Activated T-helper 1 cell treated with anti-CD3 and anti-CD28 coated beads, Interleukin-2, amount 50 U/mL, for 16 hours (primary cell): ENCODE measurements at places on chromosomes 2 and 18.

GRCh38 chr2:145655165-145655765 lies 1135.3 kb upstream of the ZEB2 start:
- DNase-seq = no peak

GRCh38 chr2:21396252-21396651 lies 272.5 kb downstream of the TDRD15 start:
- no peak for DNase-seq

DNA sequence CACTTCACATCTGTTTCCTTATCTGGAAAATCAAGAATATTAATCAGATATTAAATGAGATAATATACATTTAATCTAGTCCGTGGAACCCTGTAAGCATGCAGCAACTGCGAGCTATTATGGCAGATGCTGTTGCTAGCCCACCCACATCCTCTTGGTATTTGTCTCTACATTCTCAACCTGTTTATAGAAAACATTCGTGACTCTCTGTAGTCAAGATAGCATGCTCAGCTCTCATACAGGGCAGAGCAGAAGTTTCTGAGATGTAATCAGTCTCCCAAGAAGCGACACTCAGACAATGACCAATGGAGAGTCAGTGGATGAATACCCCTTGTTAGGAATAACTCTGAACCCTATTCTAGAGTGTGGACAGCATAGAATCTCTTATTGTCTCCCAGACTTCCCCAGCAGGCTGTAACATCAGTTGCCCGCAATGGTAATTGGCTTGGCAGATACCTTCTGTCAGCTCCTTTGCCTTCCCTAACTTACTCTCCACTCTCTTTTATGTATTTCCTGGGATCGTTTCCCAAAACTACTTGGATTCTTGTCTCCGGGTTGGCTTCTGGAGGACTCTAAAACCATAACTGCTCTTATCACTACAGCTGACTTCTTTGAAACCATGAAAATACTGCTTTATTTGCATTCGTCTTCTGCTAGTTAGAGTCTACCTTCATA lies 400.7 kb upstream of the TNP1 start:
- no peak for DNase-seq

- no peak for DNase-seq
Measured at GRCh38 chr2:136410673-136411072, 292.7 kb upstream of the CXCR4 start.

DNA sequence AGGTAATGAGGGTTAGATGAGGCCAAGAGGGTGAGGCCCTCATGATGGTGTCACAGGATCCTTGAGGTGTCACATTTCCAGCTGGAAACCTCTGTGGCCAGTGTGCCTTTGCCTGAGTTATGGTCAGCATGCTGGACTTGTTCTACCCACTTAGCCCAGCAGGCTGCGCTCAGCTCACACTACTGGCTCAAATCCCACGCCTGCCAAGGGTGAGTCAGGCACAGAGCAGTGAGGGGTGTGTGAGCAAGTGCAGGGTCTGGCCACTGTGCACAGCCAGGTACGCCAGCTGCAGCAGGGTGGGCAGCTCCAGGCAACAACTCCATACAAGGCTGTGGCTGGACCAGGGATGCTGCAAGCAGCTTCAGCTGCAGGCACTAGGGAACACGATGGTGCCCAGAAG lies 616.6 kb upstream of the FSHR start:
- DNase-seq = no peak

- DNase-seq = no peak
Measured at GRCh38 chr2:77310416-77310815, 211.8 kb downstream of the LRRTM4 start.

DNA sequence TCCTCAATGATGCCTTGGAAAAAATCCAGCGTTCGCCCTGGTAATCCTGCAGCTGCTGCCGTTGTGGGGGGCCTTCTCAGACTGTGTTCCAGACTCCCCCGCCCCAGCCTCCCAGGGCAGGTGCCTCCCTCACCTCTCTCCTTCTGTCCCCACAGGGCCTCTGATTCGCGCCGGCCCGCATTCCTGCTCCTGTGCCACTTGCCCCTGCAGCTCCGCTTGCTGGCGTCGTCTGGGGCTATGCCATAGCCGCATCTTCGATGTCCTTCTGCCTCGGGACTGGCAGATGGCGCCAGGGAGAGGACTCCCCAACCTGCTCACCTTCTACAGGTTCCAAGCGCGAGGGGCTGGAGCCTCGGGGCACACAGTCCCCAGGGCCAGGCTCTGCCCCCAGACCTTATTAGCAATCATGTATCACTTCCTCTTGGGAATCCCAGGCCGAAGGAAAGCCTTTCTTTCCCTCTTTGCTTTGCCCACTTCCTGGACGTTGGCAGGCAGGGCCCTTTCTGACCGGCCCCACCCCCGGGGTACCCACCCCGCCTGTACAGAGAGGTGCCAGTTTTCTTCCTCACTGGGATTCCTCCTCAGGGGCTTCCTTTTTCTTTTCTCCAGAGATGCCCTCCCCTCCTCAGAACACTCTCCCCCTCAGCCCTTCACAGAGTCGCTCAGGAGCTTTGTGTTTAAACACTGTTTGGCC lies 4.4 kb downstream of the SPATA3 start:
- no peak for DNase-seq

- DNase-seq = no peak
Measured at GRCh38 chr2:205198140-205198525, 484.2 kb upstream of the NRP2 start.

DNA sequence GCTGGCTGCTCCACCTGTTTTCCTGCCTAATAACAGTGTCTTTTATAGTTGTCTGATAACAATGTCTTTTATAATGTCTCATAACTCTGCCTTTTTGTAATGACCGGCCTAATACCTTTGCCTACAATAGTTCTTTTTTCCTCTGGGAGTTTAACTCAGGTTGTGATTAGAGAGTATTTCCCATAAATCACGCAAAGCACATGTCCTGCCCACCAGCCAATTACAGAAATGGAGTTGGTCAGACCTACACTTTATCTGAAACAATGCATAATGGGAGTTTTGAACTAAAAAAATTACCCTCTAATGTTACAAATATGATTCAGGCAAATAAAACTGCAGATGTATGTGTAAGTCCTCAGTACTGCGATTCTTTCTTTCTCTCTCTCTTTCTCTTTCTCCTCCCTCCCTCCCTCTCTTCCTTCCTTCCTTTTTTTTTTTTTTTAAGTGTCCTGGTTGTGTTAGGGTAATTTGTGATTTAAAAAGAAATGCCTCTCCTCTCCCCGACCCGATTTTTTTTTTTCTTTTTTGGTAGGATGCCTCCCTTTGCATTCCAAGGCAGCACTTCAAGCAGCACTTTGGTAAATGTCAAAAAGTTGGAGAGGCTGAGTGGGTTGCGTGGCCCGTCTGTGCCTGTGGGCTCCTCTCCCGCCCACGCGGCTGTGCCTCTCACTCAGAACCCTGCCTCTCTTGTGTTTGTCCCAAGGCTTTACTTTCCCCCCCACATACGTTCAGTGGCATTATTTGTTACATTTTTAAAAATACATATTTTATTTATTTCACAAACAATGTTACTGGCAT lies 147.3 kb downstream of the AGAP1 start:
- DNase-seq = no peak

GRCh38 chr2:119879502-119879901 lies 119.8 kb downstream of the PTPN4 start:
- no peak for DNase-seq

DNA sequence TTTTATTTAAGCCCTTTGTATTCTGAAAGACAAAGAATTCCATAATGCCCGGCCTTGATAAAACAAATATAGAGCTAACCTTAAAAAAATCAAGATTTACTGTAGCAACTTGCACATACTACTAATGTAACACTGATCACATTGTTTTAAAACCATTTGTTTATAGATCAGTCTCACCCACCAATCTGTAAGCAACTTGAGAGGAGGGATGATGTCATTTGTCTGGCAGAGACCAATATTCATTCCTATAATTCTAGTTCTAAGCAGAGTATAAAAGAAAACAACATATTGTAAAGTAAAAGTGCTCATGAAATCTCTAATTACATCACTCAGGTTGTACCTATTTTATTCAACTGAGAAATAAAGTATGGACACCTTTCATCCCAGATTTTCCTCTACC lies 380.6 kb downstream of the TGIF1 start:
- DNase-seq = no peak

DNA sequence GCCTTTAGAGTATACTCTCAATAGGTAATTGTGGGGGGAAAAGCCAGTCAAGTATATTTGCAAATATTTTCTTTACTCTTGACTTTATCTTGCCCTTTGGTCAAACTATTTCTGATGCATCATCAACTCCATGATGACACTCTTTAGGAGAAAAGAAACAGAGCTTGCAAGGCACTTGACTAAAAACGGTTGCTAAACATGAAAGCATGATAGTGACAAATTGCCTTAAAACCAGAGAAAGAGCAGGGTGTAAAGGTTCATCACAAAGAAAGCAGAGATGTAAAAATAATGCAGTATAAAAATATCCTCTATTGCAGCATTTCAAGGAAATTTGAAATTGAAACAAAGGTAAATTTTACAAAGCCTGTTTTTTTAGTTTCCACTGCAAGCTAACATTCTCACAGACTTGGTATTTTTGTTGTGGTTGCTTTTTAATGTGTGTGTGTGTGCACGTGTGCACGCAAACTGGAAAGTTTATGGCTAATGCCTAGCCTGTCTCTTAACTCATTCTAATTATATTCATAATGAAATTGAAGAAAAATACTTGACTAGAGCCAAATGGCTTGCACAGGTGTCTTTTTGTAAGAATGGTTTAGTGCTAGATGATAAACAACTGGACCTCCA lies 503.6 kb downstream of the ARHGAP15 start:
- no peak for DNase-seq

DNA sequence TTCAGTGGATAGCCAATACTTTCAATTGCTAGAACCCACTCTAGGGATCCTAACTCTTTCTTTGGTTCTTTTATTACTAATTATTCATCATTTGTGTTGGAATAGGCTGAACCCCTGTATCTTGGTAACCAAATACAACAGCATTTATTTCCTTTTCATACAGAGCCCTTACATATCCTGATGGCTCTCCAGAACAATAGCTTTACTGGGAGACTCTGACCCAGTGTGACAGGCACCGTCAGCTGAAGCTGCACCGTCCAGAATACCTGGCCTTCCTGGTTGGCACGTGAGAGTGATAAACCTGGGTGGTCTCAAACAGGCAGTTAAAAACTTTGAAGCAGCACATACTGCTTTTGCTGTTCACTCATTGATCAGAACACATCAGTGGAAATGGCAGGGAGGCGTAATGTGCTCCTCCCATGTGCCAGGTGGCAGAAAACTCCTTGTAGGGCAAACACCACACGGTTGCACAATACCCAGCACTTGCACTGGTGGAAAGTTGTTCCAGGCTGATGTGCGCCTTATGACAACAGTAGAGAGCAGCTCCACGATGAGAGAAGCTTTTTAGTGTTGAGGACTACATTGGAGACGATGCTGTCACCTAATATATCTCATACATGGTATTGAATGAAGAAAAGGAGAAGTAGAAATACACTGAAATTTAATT lies 456.2 kb downstream of the PARD3B start:
- DNase-seq = no peak

GRCh38 chr2:12083713-12084419 lies 337.4 kb downstream of the LPIN1 start:
- no peak for DNase-seq

DNA sequence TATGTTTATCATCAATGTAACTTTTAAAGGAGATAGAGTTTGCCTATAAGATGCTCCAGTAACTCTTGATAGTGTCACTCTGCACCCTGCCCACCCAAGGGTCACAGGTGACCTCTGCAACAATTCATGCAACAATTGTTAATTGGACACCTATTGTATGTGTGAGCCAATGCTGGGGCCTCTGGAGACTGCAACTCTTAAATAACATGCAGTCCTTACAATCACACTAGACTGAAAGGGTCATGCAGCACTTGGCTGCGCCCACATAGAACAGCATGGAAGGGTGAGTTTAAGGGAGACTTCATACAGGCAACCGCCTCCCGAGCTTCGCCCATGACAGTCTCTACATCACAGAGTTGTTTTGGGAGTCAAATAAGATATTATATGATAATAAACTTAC lies 137.1 kb upstream of the TWIST2 start:
- DNase-seq = no peak

DNA sequence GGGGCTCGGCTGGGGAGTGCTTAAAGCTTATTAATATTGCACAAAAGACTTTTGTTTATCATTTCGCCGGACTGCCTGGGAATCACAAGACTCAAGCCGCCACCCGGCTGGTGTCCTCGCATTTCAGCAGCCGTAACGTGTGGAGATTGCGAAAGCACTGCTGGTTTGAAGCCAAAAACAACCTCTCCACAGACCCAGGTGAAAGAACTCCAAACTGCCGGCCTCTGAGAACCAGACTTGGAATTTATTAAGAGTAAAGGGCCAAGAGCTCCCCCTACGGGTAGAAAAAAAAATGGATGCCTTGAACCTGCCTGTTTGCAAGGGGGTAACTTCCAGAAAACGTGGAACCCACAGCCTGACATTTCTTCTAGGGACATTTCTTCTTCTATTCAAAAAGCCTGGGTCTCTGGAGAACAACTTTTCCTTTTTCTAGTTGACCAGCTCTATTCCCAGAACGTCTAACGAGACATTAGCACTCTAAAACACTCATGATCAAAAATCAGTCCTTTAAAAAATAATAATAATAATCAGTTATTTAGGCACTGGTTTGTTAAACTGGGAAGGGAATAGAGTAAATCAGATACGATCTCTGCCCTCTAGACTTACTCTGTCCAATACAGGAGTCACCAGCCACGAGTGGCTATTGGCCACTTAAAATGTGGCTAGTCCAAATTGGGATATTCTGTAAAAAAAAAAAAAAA lies 216.3 kb downstream of the C1D start:
- DNase-seq = no peak

- DNase-seq = peak; percentile 32
Measured at GRCh38 chr2:72887032-72887739, at the start of gene SPR. TSS of gene SPR (plus strand) at chr2:72887408. CDS start at chr2:72887433, 25 bp downstream.

DNA sequence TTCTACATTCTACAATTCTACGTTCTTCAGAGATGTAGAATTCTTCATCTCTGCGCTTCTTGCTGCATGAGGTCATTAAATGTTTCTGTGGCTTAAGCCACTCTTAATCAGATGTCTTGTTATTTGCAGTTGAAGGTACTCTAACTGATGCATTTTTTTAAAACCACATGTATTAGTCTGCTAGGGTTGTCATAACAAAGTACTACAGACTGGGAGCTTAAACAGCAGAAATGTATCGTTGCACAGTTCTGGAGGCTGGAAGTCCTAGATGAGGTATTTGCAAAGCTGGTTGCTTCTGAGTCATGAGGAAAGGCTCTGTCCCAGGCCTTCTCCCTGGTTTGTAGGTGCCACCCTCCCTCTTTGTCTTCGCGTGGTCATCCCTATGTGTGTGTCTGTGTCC lies 176.3 kb upstream of the GLI2 start:
- no peak for DNase-seq

DNA sequence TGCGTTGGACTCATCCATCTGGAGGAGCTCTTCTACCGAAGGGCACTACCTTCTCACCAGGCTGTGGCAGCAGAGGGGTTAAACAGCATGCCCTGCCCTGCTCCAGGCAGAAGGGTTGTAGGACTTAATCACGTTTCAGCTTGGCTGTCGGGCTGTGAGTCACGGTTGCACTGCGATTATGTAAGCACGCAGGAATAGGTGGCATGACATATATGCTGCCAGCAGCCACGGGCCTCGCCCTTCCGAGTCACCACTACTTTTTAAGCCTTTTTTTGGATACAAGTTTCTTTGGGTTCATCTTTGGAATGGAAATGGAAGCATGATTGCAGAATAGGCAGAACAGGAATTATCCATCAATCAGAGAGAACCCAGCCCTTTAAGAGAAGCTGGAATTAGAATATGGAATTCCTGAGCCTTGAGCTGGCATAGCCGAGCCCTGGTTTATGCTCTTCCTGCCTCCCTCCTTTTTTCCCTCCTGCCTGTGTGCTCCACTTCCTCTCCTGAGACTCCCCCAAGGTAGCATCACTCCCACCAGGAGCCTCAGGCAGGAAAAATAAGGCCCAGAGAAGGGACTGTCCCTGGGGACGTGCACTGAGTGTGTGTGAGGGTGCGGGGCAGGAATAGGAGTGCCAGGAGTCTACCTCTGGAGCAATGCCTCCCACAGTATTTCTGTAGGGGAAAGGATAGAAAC lies 86.8 kb downstream of the SEMA4F start:
- no peak for DNase-seq
